ENCODE measurements at places on chromosomes 7 and 10. TPM values are rescaled to one million over a fixed set of nuclear protein-coding genes. Genes with fewer than 3 reads are reported as not detected.

Gene IFIT1B
- not detected for total RNA-seq

Gene ASZ1
- not detected for total RNA-seq

Gene TAS2R5
- total RNA-seq = 2.6 TPM

Gene CCDC3
- 0.11 TPM for total RNA-seq

Gene SEMA4G
- 0.79 TPM for total RNA-seq

Gene AKR1C3
- total RNA-seq = not detected

Gene STEAP1B
- not detected for total RNA-seq

Gene THSD7A
- under 0.01 TPM for total RNA-seq

Gene ASB4
- 0.65 TPM for total RNA-seq

Gene PYROXD2
- total RNA-seq = 5.0 TPM

Gene FAM170B
- not detected for total RNA-seq

Gene CELF2
- total RNA-seq = 0.43 TPM

Gene AKR1C8
- total RNA-seq = not detected

Gene MOGAT3
- total RNA-seq = not detected

Gene TUBAL3
- total RNA-seq = not detected

Gene RINT1
- total RNA-seq = 16.5 TPM

Gene ACHE
- total RNA-seq = 1.5 TPM

Gene TSPAN33
- total RNA-seq = 0.65 TPM

Gene SPDYE8
- not detected for total RNA-seq

Gene CAMK1D
- 1.4 TPM for total RNA-seq

Gene HOXA7
- total RNA-seq = not detected

Gene MRPS17
- 12.5 TPM for total RNA-seq

Gene OR6B1
- total RNA-seq = not detected

Gene ARMC3
- not detected for total RNA-seq

Gene MASTL
- 15.3 TPM for total RNA-seq

Gene POP7
- total RNA-seq = 40.0 TPM

Gene FAM237B
- total RNA-seq = not detected

Gene HIBADH
- total RNA-seq = 31.4 TPM

Gene ZNF479
- total RNA-seq = not detected

Gene NODAL
- not detected for total RNA-seq

Gene TMEM184A
- total RNA-seq = 2.4 TPM

Gene VWC2
- total RNA-seq = not detected

Gene ZNF239
- total RNA-seq = 4.4 TPM

Gene AGAP9
- total RNA-seq = 3.5 TPM

Gene TFR2
- 1.2 TPM for total RNA-seq

All from placental epithelial cell (primary cell).